ENCODE measurements at places on chromosomes 7 and 10. TPM values are rescaled to one million over a fixed set of nuclear protein-coding genes. Genes with fewer than 3 reads are reported as not detected.

- H3K27ac ChIP-seq, result no peak overlapping the region
- DNase-seq, result peak; percentile 58
- peaks cover 23% of the 10 kb centered on the region for H3K4me1 ChIP-seq
- no peaks in the 10 kb centered on the region for H3K27me3 ChIP-seq
- H3K36me3 ChIP-seq, result no peaks in the 10 kb centered on the region
These were observed 15.6 kb downstream of the SNX10 start for GRCh38 chr7:26307226-26307625.

Gene EFCAB10
- not detected for total RNA-seq

Gene PTPRE
- 8.9 TPM for total RNA-seq

- H3K4me1 ChIP-seq, result no peaks in the 10 kb centered on the region
- DNase-seq, result no peak
- no peaks in the 10 kb centered on the region for H3K27me3 ChIP-seq
- no peak overlapping the region for H3K27ac ChIP-seq
- no peaks in the 10 kb centered on the region for H3K36me3 ChIP-seq
These were observed 87.9 kb downstream of the EBF3 start for GRCh38 chr10:129875993-129876726.

DNA sequence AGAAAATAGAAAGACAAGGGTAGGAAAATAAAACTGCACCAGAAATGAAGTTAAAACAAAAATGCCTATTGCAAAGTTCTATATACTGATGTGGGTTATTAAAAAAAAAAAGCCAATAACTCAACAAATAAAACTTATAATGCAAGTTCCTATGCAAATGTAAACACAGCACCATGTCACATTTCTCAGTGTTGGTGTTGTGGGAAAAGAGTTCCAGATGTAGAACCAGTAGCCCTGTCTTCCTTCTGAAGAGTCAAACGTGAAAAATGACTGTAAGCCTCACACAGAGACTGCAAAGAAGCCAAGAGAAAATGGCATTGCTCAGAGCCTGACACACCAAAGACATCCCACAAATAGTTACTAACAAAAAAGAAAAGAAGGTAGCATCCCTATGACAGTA, 10.1 kb downstream of the PON2 start:
- no peak for DNase-seq
- H3K36me3 ChIP-seq, result no peaks in the 10 kb centered on the region
- H3K4me1 ChIP-seq, result peaks cover 17% of the 10 kb centered on the region
- no peak overlapping the region for H3K27ac ChIP-seq
- no peak overlapping the region for H3K4me3 ChIP-seq
